ENCODE measurements at places on chromosomes 5 and 9. TPM values are rescaled to one million over a fixed set of nuclear protein-coding genes. Genes with fewer than 3 reads are reported as not detected.

DNA sequence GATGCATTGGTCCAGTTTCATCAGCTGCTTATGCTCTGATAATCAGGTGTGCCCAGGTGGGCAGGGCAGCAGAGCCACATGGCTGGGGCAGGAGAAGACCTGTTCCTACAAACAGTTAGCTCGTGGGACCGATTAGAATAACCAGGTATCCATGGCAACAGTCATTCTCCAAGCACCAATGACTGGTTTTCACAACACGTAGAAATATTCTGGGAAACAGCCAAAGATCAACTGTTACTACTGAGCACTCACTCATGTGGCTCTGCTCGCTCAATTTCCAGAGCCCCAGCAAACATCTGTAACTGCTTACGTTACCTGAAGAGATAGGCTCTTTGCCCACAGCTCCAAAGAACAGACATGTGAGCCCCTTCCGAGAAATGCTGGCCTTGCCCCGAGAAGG is 302.0 kb downstream of the AGTPBP1 start:
- DNase-seq: no peak

GRCh38 chr5:38766151-38766550 is 79.7 kb upstream of the OSMR start:
- no peak for DNase-seq

- DNase-seq: peak; percentile 99
Measured at GRCh38 chr5:81768935-81769452, 18.1 kb upstream of the SSBP2 start.

GRCh38 chr5:36447776-36448175 is 146.1 kb upstream of the RANBP3L start:
- no peak for DNase-seq

GRCh38 chr9:70228118-70228517 is 30.7 kb upstream of the SMC5 start:
- DNase-seq: no peak

SLC25A2 gene
- under 0.01 TPM for total RNA-seq

DNA sequence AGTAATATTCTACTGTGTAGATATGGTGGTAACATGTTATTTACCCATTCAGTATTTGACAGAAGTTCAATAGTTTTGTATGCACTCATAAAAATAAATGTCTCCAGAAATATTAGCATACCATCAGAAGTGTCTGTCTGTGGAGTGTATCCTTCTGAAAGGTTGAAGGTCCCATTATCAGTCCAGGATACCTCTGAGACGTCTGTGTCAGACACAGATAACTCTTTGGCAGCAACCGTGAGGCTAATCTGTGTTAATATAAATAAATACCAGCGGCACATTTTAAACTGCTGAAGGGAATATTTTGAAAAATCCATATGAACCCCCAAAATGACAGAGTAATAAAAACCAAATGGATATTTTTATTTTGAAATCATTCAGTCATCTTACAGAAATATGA is 11.9 kb upstream of the ZNF622 start:
- no peak for DNase-seq

GRCh38 chr5:94361832-94362796 is 256.3 kb downstream of the KIAA0825 start:
- DNase-seq: no peak

- DNase-seq: no peak
Measured at GRCh38 chr9:134800791-134801339, 79.7 kb upstream of the FCN2 start.

CENPH gene
- 3.5 TPM for total RNA-seq

DNA sequence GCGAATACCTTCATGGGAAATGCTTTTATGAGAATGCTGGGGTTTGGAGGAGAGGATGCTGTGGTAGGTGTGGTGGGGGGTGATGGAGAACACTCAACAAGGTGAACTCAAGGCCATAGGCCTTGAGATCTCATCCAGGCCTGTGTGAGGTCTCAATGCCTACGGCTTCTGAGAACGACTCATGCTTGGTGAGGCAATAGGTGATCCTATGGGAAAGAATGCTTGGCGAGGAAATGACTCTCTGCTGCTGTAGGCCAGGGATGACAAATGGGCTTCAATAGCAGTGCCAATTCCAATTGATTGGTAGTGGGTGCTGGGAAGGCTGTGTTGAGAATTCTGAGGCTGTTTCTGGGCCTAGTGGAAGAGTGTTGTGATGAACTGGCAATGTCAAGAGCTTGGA is 280.2 kb upstream of the CLINT1 start:
- DNase-seq: peak; percentile 12

GRCh38 chr5:101943784-101944183 is 352.3 kb downstream of the SLCO4C1 start:
- peak; percentile 13 for DNase-seq

DNA sequence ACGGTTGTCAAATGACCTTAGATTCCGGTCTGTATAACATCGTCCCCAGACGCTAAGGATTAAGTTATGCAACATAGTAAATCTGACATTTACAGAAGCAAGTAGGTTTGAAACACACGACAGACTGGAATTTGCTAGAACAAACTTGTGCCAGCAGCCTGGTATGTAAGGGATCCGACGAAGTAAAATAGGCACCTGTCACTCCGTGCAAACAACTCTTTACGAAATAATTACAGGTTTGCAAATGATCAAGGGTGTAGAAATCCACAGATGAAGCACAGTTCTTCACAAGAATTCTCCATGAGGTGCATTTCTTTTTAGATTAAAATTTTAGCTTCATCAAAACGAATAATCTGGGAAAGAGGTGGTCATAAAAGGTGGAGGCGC is 508 bp downstream of the MOCS2 start:
- DNase-seq: no peak

- no peak for DNase-seq
Measured at GRCh38 chr9:97280755-97281330, 26.6 kb upstream of the CCDC180 start.

DNA sequence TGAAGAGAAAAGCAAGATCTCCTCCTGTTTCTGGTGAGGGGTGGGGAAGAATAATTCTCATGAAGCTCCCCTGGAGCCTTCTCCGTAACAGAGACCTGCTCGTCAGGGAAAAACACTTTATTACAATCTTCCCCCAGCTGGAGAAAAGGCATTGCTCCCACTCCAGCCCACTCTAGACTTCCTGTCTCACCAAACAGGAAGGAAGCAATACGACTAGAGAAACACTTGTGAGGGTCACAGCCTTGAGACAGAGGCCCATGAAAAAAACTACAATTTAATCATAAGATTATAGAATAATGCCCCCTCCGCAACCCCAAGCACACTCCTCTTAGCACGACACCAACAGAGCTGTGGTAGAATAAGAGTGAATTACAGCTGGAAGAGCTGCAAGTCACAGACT is 197.2 kb upstream of the S1PR3 start:
- peak; percentile 66 for DNase-seq

GRCh38 chr9:73667749-73668148 is 516.1 kb downstream of the ANXA1 start:
- no peak for DNase-seq

DNA sequence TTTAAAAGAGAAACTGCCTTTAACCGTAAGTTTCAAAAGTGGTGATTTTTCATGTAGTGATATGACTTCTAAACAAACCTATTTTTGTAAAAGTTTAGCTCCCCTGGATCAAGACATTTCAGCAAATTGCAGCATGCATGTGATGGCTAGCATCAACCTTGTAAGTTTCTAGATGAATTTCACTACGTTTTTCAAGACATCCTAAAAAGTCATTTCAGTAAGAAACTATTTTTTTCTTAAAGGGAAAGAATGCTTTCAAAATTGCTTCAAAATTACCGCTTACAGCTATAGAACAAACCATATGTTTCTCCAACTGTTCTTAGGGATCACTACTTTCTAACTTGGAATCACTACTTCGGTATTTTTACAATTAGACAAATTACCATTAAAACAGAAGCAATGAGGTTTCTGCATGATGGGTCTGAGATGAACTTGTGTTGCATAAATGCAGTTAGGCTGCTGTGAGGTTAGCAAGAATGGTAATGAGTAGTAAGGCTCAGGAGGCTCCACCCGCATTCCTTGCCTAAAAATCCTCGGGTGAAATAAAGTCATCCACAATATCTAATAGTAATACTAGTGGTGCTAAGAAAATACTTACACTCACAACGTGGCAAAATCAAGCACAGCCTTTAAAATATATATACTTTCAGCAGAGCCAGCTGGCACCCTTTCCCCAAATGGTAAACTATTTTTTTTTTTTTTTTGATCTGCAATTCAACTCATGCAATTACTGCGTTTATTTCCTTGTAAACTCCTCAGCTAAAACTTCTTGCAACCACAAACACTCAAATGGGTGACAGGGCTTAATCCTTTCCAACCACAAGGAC is 53.8 kb downstream of the CDC14B start:
- no peak for DNase-seq

DNA sequence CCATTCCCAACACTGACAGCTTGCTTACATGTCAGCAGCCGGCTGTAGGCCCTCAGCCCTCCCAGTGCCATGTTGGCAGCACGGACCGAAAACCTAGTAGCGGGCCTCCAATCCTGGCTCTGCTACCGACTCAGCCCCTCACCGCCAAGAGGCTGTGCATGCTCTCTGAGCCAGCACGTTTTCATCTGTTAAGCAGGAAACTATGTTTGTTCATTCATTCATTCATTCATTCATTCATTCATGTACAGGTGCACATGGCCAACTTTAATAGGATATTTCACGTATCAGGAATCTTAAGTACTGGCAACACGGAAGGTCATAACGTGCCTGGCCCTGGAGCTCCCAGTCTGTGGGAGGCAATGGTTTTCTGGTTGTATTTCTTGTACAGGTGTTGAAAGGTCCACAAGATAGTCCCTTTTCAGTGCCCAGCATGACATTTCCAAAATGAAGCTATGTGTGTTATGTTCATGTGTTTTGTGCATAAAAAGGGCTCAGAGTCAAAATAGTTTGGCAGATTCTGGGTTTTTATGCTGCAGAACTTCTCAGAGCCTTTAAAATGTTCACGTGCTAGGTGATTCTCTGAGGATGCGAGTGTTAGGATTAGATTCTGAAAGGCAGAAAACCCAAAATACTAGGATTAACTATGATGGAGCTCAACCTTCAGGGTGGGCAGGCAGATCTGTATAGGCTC is 17.7 kb downstream of the SUSD3 start:
- no peak for DNase-seq

GADD45G gene
- under 0.01 TPM for total RNA-seq

- DNase-seq: no peak
Measured at GRCh38 chr9:127018935-127019334, 103.5 kb downstream of the ANGPTL2 start.

ADAMTSL2 gene
- under 0.01 TPM for total RNA-seq

PCDHB9 gene
- 0.13 TPM for total RNA-seq

All from dermis microvascular lymphatic vessel endothelial cell (primary cell).